ENCODE measurements at places on chromosomes 6 and 20.

- no peak for DNase-seq
Measured at GRCh38 chr20:20969701-20970280, 136.4 kb downstream of the LINC00237 start.

- no peak for DNase-seq
Measured at GRCh38 chr6:125859727-125860126, 69.0 kb downstream of the NCOA7 start.

- DNase-seq = no peak
Measured at GRCh38 chr20:56271974-56272373, 23.4 kb downstream of the MC3R start.

DNA sequence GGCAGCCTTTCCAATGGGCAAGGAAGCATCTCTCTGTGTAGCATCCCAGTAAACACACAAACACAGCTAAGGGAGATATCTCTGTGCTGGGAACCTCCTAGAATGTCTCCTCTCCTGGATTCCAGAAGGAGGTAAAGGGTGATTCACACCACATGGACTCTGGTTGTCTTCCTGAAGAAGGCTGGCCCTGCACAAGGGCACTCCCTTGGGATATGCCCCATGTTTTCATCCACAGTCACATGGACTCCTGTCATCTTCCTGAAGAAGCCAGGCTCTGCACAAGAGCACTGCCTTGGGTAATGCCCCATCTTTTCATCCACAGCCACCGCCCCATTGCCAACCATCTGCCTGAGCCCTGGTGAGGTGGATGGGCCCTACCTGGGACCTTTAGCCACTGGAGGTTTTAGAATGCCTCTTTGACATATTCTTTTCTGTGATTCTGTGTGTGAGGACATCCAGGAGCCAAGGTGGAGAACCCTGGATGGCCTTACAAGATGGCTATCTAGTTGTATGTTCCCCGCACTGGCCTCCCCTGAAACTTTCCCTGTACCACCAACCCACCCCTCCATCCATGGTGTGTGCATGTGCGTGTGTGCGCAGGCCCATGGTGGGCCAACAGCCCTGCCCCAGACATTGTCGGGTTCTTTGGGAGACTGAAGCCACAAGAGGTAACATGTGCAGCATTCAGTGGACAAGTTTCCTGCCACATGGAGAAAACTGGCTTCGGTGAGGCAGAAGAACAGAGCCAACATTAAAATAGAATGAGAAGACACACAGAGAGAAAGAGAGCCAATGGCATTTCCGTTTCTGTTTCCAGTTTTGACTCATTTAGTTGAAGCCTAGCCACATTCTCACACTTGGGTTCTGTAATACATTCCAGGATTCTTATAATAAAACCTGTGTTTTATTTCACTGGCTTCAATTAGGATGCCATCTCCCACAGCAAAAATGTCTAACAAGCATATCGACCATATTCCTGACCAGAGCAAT lies 110.2 kb upstream of the CST7 start:
- peak; percentile 86 for DNase-seq

DNA sequence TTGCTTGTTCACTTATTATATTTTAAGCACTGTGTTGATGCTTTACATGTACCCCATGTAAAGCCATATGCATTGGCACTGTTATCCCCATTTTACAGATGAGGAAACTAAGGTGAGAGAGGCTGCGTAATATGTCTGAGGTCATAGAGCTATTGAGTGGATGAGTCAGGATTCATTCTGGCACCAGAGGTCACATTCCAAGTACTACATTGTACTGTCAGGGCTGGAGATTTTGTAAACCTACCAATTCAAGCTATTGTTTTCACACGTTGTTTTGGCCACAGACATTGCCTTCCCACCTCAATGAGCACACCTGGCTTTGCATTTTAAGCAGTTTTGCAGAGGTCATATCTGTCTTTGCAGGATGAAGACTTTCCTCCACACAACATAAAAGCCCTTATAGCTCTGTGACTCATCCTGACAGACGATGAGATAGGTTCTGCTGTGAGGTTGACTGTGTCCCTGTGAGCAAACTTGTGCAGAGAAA lies 33.2 kb downstream of the ANKS1A start:
- DNase-seq = peak; percentile 39

DNA sequence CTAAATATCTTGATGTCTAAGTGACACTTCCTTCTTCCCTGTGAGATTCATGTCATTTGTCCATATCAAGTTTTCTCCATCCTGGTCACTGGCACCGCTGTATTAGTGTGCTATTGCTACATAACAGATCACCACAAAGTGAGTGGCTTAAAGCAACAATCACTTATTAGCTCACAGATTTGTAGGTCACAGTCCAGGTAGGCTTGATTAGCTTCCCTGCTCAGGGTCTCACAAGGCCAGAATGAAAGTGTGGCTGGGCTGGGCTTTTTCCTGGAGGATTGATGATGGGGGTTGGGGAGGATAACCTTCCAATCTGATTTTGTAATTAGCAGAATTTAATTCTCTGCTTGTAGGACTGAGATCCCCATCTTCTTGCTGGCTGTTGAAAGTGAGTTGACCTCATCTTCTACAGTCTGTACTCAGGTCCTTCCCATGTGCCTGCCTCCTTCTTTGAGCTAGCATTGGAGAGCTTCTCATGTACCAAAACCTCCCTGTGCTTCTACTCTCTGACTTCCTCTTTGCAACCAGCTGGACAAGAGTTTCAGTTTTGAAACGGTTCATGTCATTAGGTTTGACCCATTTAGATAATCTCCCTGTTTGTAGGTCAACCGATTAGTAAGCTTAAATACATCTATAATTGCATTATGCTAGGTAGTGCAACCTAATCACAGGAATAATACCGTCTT lies 152.4 kb upstream of the MAN1A1 start:
- DNase-seq = no peak

DNA sequence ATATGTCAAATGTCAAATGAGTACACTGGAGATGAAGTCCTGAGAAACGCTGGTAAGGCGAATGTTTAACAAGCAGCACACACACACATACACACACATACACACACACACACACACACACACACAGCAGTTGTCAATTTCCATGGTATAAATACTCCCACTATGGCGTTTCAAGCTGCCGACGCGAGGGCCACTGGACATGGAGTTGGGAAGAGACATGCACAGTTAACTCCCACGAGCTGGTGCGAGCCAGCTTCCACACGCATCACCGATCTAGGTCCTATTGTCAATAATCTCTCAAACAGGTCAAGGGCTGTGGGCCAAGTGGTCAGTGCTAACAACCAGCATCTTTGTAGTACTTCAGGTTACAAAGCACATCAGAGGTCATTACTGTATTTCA lies 58.9 kb downstream of the TRERF1 start:
- no peak for DNase-seq

- DNase-seq = peak; percentile 57
Measured at GRCh38 chr20:43537921-43538877, 20.6 kb upstream of the SGK2 start.

- peak; percentile 66 for DNase-seq
Measured at GRCh38 chr6:88870717-88871330, 92.6 kb downstream of the RNGTT start.

DNA sequence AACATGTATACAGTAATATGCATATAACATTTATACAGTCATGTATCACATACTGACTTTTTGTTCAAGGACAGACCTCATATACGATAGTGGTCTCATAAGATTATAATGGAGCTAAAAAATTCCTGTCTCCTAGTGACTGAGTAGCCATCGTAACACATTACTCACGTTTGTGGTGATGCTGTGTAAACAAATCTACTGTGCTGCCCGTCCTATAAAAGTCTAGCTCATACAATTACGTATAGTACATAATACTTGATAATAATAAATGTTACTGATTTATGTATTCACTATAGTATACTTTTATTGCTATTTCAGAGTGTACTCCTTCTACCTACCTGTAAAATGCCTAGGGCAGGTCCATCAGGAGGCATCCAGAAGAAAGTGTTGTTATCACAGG lies 17.4 kb downstream of the SERAC1 start:
- DNase-seq = peak; percentile 87

GRCh38 chr20:22303523-22303922 lies 280.8 kb downstream of the FOXA2 start:
- no peak for DNase-seq

DNA sequence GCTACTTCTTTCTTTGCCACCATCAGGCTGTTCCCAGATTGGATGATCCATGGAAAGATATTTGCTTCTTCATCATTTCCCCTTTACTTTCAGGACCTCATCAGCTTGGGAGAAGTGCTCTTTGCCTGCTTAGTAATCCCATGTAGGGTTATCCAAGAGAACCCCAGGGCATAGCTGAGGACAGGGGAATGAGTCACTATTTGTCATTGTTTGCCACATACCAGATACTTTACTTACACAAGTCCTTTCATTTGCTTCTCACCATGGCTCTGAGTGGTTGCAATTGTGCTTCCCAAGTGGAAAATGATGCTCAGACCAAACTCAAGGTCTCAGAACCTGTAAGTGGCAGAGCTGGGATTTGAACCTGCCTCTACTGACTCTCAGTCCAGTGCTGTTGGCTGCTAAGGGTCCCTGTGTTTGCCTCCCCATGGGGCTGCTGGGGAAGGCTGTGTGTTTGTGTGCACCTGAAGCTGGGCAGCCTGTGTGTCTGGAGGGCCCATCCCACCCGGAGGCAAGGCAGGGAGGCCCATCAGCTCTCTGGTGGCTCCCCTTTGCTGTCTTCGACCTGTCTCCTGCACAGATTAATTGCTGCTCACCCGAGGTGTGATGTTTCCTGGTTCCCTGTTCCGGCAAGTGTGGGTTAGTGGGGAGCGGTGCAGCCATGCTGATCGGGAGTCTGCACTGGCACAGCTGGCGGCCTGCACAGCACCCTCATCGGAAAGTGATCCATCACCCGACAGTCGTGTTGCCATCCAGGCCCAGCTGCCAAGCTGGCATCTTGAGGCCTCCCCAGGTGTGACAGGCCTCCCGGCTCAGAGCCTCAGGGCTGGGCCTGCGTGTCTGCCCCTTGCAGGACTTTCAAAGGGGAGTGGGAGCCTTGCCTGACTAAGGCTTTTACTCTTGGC lies 228.8 kb downstream of the DHX35 start:
- DNase-seq = peak; percentile 88

- peak; percentile 5 for DNase-seq
Measured at GRCh38 chr6:38715016-38715689, at the start of gene DNAH8. Gene DNAH8, plus strand, starts transcription at chr6:38715311. Its CDS starts 7,499 bp downstream, at chr6:38722810.

- DNase-seq = no peak
Measured at GRCh38 chr6:280775-281468, 11.4 kb upstream of the DUSP22 start.

- DNase-seq = no peak
Measured at GRCh38 chr20:841568-842546, 8.3 kb downstream of the FAM110A start.

GRCh38 chr6:100084316-100084990 lies 90.4 kb upstream of the MCHR2 start:
- peak; percentile 40 for DNase-seq

DNA sequence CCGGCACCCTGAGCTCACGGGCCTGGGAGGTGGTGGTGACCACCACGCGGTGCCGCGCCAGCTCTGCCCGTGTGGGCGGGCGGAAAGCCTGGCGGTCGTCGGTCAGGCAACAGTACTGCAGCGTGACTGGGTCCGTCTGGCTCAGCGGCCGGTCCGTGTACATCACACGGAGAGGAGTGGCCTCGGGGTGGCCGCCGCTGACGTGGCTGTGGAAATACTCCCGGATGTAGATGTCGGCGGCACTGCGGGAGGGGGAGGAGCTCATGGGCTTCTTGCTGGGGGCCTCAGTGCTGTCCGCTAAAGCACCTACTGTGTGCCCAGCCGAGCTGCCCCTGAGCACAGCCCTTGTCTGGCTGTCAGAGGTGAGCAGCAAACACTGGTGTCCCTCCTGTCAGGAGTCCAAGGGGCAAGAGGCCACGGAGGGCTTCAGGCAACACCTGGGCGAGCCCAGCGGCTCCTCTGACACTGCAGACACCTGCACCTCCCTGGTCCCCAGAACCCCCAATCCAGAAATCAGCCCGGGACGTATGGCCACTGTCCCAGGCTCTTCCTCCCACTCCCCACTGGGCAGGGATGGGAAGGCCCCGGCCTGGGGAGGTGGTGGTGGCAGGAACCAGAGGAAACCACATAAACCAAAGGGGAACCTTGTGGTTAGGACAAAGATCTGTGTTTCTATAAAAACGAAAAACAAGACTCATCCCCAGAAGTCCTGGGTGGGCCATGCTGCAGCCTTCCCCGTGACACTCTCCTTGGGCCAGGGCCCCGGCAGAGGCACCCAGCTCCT lies 6.5 kb downstream of the HELZ2 start:
- DNase-seq = no peak

- peak; percentile 79 for DNase-seq
Measured at GRCh38 chr6:38024908-38025307, 205.4 kb downstream of the ZFAND3 start.

- DNase-seq = peak; percentile 58
Measured at GRCh38 chr6:33118525-33119123, 42.8 kb downstream of the HLA-DPB1 start.

GRCh38 chr6:6436946-6437345 lies 116.5 kb upstream of the F13A1 start:
- DNase-seq = no peak

DNA sequence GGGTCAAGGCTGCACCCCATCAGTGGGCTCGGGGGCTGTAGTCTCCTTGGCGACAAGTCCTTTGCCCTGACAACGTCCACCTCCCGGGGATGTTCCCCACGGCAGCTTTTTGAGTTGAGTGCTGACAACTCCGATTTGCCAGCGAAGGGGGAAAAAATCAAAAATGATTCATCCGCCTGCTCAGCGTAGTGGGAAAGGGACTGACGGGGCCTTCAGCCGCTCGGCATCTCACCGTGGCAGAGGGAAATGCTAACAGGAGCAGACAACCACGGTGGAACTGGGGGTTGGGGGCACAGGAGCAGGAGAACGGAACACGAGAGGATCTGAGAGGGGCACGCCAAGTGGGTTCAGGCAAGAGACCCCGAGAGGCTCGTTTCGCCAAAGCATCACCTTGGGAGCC lies 173.7 kb downstream of the TFAP2C start:
- no peak for DNase-seq

- DNase-seq = no peak
Measured at GRCh38 chr6:127136786-127137185, 18.3 kb downstream of the RSPO3 start.

DNA sequence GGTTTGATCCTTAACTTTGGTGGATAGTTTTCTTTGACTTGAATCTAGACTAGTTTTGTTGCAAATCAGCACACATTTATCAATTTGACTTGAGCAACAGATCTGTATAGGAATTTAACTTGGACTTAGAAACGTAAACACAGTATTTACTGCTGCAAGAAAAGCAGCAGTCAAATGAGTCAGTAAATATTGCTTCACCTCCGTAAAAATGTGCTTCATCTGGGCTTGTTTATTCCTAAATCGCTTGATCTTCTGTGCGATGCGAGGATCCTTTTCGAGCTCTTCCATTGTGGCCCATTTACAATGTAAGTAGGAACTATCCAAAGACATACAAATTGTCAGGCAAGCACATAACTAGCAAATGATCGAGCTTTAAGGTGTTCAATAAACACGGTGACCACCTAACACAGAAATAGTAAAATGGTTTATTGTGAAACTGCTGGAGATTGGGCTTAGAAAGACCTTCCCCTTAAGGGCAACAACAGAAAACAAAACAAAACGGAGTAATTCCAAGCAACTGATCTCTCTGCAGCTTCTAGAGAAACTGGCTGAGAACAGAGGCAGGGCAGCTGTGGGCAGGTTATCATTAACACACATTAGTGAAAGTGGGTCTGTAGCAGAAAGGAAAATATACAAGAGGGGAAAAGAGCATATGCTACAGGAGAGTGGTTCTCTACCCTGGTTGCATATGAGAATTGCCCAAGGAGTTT lies 120.8 kb downstream of the CHD6 start:
- no peak for DNase-seq
